Prostate gland (tissue), 2 donors: ENCODE measurements at places on chromosomes 16 and 17.
A peak's percentile ranks its signal among the peaks of the same experiment; 100 is the strongest.

DNA sequence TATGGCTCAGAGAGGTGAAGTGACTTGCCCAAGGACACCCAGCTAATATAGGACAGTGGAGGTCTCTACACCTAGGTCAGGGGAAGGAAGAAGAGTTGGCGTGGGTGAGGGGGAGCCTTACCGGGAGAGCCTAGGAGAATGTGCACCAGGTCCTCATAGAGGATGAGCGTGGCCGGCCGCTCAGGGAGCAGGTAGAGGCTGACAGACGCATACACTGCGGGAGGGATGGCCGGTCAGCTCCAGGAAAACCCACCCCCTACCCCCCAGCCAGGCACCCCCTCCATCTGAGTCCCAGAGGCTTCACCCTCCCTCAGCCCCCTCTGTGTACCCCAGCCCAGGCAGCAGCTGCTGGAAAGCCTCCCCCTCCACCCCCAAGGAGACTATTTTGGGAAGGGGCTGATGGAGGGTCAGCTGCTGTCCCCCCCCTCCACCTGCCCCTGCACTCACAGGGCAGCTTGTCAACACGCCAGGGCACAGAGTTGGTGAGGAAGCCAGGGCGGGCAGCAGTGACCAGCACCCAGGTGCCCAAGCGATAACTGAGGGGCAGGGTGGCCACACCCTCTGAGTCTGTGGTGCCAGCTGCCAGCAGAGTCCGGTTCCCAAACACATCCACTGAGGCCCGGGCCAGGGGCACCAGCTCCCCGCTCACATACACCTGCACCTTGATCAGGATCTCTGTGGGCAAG, 4.1 kb downstream of the FAM171A2 start:
- no peak for DNase-seq

DNA sequence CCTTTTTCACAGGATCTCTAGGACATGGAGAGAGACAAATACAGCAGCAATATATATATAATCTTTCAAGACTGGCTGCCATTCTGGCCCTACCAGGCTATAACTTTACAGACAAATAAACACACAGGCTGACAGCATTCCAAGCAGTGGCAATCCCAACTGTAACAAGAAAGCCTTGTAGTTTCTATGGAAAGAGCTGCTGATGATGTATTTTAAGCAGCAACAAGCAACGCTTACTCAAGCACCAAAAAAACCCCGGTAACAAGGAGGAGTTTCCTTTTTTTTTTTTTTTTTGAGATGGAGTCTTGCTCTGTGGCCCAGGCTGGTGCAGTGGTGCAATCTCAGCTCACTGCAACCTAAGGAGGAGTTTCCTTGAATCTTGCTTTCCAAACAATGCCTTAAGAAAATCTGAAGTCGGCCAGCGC, 23.2 kb downstream of the LSM12 start:
- DNase-seq: no peak

DNA sequence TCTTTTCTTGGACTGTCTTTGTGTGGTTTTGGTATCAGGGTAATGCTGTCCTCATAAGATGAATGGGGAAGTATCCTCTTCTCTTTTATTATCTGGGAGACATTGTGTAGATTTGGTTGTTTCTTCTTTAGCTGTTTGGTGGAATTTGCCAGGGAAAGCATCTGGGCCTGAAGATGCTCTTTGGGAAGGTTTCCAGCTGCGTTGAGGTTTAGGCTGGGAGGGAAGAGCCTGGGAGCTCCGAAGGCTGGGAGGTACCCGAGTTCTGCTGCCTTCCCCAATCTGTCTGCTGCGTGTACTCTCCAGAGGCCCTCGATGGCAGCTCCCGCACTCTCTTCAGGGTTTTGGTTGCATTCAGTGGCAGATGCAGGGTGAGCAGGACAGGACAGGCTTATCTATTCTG, 25.6 kb upstream of the CRISPLD2 start:
- no peak for DNase-seq

- DNase-seq: no peak
These were observed 20.8 kb upstream of the NXPH3 start for GRCh38 chr17:49554694-49555494.

DNA sequence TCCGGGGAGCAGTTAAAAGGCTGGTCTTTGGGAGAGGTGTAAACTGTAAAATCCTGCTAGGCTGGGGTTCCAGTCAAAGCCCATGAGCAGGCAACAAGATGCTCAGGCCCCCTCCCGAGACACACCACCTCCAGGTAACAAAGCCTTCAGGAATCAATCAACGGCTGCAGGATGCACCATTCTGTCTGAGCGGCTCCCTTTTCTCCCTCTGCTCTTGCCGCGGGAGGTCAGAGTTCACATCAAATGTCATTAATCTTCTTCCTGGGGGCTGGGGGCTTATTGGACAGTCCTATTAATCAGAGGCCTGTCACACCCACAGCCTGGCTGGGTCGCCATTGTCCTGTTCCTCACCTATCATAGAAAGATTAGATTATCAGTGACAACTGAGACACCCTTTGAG, 11.9 kb upstream of the CCDC182 start:
- no peak for DNase-seq

DNA sequence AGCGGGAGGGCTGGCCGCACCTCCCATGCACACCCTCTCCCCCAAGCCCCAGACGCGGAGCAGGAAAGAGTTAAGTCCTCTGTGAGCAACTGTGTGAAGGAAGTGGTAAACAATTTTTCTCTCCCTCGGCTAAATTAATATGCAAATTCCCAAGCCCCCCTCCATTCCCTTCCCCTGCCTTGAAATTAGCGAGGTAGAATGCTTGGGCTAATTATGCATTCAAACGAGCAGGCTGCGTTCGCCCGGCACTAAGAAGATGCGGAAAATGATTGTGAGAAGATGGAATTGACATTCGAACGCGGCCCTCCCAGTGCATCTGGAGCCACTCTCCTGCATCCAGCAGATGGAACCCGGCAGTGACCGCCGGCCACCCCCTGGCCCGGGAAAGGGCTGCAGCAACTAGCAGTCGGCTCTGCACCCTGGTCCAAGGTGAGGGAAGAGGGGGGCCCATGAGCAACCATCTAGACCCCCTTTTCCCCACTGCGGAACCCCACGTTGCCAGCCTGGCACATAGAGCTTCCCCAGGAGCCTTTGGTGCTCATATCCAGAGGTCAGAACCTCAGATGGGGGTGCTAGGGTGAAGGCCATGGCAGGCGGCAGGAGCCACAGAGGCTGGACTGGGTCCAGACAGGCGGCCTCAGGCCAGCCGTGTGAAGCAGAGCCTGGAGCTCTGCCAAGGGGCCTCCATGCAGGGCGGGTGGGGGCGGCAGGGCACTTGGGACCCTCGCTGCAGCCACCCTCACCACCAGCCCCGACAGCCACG, 49.1 kb upstream of the ACSF3 start:
- DNase-seq: no peak

- no peak for DNase-seq
These were observed 6.7 kb downstream of the PITPNA start for GRCh38 chr17:1555651-1556471.

GRCh38 chr17:42980274-42980765, at the start of gene RUNDC1:
Gene RUNDC1, plus strand, starts transcription at chr17:42980565. Its CDS starts 12 bp downstream, at chr17:42980577.
- DNase-seq: peak; percentile 94

DNA sequence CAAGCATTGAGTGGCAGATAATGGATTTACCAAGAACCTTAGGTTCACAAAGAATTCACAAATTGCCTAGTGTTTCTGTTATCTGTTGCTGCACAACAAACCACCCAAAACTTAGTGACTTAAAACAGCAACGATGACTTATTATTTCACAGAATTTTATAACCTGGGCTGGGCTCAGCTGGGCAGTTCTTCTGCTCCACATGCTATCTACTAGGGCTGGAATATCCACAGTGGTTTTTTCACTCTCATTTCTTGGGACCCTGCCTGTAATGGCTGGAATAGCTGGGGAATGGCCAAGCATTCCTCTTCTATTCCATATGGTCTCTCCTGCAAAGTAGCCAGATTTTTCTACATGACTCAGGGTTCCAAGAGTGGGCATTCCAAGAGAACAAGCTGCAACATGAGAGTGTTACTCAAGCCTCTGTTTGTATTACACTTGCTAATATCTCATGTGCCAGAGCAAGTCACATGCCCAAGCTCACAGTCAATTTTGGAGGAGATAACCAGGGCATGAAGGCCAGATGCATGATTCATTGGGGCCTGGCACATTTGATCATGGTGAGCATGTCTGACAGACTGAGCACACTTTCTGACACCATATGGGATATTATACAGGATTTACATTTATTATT, 4.9 kb upstream of the PSMD7 start:
- DNase-seq: no peak

- DNase-seq: no peak
These were observed 5.4 kb upstream of the ITGA2B start for GRCh38 chr17:44394833-44395232.

GRCh38 chr17:35241520-35241919, 1.4 kb upstream of the SLFN5 start:
- DNase-seq: no peak

- peak; percentile 19 for DNase-seq
These were observed at the start of gene DOC2B for GRCh38 chr17:181245-182049. Gene DOC2B, minus strand, starts transcription at chr17:181650. Its CDS starts 171 bp downstream, at chr17:181479.

DNA sequence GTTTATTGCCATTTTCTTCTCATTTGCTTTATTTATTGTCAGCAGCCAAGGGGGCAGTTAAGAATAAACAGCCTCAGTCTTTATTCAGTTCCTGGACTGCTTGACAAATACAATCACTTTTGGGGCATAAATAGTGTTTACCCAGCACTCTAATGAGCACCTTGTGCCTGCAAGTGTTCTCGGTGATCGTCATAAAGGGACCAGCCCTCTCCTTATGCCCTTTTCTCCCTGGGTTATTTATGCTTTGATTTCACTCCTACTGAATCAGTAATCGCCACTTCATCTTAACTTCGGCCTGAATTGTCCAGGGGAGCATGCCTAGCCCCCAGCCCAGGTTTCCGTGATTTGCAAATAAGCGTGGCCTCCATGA, 55.7 kb upstream of the CACNG5 start:
- DNase-seq: no peak

DNA sequence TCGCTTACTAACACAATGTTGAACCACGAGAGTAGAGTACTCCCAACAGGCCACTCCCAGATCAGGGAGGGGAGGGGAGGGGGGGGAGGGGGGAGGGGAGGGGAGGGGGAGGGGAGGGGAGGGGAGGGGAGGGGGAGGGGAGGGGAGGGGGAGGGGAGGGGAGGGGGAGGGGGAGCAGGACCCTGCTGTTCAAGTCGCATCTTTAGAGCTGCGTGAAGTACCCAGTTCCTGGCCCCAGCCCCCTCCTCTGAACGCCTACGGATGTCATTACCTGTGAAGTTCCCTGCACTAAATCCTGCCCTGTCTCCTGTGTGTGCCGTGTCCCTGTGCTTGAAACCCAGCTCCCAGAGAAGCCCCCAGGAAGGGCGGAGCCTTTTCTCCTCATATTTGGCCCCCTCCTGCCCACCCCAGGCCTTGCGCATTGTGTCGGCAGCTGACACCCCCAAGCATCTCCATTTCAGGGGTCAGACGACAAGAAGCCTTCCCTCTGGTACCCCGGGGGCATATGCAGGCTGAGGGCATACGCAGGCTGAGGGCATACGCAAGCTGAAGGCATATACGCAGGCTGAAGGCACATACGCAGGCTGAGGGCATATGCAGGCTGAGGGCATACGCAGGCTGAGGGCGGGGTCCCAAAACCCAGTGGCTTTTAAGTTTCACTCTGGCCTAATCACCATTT, 330.2 kb downstream of the C16orf95 start:
- DNase-seq: no peak

- DNase-seq: no peak
These were observed 23.4 kb downstream of the RBL2 start for GRCh38 chr16:53457670-53458069.

- DNase-seq: no peak
These were observed 113.5 kb downstream of the MAP2K6 start for GRCh38 chr17:69528035-69528434.

GRCh38 chr17:13640551-13640950, 38.8 kb upstream of the HS3ST3A1 start:
- DNase-seq: no peak

DNA sequence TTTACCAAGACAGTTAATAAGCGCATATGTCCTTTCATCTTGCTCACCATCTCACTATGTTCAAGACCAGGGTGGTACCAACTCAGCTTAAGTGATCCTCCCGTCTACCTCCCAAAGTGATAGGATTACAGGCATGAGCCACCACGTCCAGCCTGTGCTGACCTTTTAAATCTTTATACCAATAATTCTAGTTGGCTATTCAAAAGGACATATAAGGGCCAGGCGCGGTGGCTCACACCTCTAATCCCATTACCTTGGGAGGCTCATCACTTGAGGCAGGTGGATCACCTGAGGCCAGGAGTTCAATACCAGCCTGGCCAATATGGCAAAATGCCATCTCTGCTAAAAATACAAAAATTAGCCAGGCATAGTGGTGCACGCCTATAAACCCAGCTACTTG, 2.4 kb downstream of the CEP95 start:
- no peak for DNase-seq

GRCh38 chr17:80692931-80693467, 148.4 kb downstream of the RPTOR start:
- no peak for DNase-seq
